ENCODE measurements at places on chromosomes 16 and 17.

DNA sequence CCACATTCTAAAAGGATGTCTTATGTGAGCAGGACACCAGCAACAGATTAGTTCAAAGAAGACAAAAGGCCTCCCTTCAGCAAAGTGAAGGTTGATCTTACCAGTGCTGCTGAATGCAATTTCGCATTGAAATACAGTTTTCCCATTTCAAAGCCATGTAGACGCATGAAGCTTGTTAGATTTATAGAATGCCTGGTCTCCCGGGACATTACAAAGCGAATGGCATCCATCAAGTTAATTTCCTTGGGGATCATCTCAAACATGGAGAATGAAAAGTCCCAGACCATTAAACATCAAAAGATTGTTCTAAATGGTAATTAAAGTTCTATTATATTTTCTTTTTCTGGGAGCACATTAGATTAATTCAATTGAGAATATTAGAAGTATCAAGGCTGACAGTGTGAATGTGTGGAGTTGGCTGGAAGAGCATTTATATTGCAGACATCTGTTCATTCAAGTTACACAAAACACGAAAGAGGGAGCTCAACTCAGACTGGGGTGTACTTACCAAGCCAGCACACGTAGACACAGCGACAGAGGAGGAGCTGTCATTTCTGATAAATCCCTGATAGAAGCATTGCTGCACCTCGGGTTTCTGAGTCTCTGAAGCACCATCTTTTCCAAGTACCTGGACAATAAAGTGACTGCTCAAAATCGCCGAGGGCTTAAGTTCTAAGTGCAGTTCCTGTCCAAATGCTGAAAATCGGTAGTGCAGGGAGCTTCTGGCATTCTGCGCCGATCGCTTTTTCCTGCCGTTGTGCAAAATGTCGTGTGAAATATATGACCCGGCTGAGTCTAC is 3.8 kb downstream of the ADAMTS18 start:
- no peak for DNase-seq

DNA sequence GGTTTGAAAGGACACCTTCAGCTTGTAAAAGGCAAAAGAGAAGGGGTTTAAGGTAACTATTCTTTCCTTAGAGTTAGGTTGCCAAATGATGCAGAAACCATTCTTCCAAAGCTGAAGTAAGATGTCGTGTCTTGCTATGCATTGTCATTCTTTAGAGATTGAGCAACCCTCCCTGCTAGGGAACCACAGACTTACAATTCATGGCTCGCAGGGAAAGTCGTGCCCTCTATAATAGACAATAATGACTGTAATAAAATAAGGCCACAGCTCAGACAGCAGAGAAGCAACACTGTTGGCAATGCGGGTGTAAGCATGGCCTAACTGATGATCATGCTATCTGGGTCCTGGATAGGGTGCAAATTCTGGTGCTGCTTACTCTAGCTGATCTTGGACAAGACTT is 129.6 kb upstream of the CDH13 start:
- DNase-seq: no peak

DNA sequence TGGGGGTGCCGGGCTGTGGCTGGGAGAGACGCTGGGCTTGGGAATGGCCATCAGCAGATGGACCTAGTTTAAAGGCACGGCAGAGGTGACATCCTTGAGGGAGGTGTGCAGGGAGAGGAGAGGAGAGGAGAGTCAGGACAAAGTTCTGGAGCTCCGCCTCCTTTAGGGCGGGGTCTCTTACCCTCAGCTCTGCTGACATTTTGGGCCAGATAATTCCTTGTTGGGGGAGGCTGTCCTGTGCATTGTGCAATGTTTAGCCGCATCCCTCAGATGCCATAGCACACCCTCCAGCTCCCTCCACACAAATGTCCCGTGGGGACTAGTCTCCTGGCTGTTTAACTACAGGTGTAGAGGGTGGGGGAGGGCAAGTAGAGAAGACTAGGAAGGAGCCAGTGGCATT is 48.3 kb downstream of the ARHGAP23 start:
- no peak for DNase-seq

DNA sequence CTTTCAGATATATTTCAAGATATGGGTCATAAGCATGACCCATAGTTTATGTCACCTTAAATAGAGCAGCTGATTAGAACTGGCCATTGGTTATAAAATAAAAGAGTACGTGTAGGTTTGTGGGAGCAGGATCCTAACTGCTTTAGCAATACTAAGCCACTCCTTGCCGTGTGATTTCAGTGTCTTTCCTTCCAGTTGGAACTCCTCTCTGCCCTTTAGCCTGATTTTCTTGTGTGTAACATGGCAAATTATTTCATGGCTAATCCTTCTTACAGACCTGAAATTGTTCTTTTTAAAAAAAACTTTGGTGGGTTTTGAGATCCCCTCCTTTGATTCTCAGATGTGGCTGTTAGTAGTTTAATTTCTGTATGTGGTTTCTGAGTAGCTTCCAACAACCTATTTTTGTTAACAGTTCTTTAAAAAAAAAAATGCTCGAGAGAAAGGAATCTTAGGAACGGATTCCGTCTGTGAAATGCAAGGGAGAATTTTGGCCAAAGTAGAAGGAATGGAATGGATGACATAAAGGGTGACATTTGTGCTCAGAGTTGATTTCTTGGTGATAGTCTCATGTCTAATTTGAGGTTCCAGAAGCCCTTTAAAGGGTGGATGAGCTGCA is 39.9 kb downstream of the DHRS7B start:
- DNase-seq: no peak

DNA sequence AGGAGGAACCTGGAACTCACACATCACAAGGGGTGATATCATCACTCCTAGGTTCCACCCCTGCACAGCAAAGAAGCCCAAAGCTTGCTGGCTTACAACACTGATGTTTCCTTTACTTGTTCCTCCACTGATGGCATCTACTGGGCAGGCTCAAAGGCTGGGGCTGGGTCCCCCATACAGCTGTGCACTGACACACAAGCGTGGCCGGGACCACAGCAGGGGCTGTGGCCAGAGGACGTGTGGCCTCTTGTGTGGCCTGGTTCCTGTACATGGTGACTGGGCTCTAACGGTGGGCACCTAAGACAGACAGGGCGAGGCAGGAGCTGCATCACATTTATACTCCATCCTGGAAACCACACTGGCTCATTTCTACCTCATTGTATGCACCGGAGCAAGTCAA is 264.4 kb upstream of the FOXF1 start:
- no peak for DNase-seq

GRCh38 chr16:55532227-55532626 is 23.4 kb downstream of the LPCAT2 start:
- DNase-seq: no peak

DNA sequence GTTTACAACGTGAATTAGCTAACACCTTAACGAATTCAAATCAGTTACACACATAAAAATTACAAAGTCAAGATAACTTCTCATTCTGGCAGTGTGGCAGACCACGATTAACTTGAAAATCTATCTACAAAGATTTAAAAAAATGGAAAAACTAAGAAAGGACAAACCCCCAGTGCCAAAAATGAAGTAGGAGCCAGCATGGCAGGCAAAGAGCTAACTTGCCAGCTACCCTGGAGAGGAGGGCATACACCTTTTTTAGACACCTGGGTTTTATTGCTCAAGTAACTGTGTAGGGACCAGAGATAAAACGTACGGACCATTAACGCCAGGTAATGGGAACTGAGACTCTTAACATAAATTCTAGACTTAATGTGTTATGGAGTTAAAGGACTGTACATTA is 2.5 kb downstream of the TAF15 start:
- DNase-seq: no peak

GRCh38 chr17:66465701-66466100 is 163.3 kb downstream of the PRKCA start:
- no peak for DNase-seq

GRCh38 chr17:66527335-66527734 is 224.9 kb downstream of the PRKCA start:
- DNase-seq: no peak

GRCh38 chr17:74015990-74016389 is 187.5 kb upstream of the RPL38 start:
- DNase-seq: no peak

GRCh38 chr16:51888016-51888415 is 658.9 kb downstream of the TOX3 start:
- no peak for DNase-seq

GRCh38 chr16:84315422-84315821 is 20.7 kb downstream of the WFDC1 start:
- no peak for DNase-seq

DNA sequence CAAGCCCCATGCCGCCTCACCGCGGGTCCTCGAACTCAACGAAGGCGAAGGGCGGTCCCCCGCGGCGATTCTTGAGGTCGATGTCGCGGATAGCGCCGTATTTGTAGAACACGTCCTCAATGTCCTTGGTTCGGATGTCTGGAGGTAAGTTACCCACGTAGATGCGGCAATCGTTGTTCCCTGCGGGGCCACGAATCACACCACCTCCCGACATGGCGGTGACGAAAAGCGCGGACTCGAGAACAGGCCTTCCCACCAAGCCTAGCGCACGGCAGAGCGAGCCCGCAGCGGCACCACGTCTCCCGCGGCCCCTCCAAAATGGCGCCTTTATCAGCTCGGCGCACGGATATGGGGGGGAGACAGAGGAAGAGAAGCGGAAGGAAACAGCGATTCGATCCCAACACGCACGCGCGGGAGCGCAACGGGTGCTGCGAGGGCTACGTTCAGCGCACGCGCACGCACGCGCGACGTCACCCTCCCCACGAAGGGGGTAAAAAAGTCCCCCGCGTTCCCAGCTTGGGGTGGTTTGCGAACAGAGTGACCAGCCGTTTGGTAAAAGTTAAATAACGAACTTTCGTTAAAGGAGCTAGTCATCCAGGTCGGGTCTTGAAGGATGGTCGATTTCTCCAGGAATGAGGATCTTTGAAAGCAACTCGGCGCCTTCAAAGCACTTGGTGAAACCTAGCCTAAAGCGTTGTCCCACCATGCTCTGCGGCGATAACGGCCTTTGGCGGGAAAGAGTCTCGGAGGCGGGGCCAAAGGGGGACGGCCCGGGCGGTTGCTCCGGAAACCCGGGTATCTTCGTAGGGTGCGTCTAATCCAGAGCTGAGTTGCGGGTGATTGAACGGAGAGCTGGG is at the start of gene SRSF1:
SRSF1 (minus strand) TSS at position 323 of the 857 bp plus-strand sequence; CDS start at position 214, 109 bp downstream.
- DNase-seq: peak; percentile 99

- no peak for DNase-seq
These were observed 7.1 kb downstream of the HAPSTR1 start for GRCh38 chr16:9098377-9099090.

- DNase-seq: no peak
These were observed 15.0 kb downstream of the CUEDC1 start for GRCh38 chr17:57940231-57940630.

- no peak for DNase-seq
These were observed 81.4 kb downstream of the XYLT1 start for GRCh38 chr16:17389384-17389783.

GRCh38 chr16:70251629-70252354 is at the start of gene EXOSC6:
TSS of gene EXOSC6 (minus strand) at chr16:70251940. CDS start at chr16:70251900, 40 bp downstream.
- DNase-seq: peak; percentile 97

GRCh38 chr16:68379472-68380347 is 68.6 kb downstream of the SMPD3 start:
- no peak for DNase-seq

GRCh38 chr17:48215583-48216139 is 108.1 kb downstream of the SNX11 start:
- no peak for DNase-seq

DNA sequence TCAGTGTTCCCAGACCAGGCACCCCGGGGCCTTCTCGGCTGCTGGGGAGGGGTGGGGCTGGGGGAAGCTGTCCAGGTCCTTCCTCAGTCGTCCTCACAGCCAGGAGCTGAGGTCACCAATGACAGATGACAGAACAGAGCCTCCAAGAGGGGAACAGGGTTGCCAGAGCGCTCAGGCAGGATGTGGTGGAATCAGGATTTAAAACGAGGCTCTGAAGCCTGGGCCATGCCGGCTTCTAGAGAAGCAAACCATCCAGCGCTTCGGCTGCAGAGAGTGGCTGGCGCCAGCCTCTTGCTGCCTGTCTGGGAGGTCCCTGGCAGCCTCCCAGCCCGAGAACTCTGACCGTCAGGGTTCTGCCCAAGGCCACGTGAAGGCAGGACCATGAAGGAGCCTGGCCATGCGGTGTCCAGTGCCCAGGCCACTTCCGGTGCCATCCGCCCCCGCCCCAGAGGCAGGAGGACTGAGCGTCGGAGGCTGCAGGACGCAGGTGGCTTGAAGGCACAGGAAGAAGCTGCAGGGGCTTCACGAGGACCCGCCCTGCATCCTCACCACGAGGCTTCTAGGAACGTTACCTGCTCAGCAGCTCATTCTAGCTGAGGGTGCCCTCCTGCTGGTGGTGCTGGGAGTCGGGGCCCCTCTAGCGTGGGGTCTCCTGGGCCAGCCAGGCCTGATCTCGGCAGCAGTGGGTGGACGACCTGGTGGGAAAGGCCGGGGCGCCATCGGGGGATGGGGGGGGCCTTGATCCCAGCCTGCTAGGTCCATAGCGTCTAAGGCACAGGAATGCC is 78.5 kb downstream of the KLHDC4 start:
- no peak for DNase-seq

DNA sequence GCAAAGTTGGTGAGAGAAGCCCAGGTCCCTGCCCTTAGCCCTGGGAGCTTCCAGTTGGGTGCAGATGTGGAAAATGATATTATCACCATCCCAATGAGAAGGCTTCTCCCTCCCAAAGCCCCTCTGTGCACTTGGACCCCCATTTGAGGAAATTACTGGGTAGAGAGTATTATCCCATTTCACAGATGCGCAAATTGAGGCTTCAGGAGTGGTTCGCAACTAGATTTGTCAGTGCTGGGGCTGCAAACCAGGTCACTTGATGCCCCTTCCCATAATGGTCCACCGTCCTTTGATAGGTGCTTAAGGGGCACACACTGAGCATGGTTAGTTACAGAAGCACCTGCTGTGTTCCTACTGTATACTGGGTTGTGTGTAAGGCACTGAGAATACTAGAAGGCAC is 14.3 kb upstream of the FOXN1 start:
- DNase-seq: no peak

DNA sequence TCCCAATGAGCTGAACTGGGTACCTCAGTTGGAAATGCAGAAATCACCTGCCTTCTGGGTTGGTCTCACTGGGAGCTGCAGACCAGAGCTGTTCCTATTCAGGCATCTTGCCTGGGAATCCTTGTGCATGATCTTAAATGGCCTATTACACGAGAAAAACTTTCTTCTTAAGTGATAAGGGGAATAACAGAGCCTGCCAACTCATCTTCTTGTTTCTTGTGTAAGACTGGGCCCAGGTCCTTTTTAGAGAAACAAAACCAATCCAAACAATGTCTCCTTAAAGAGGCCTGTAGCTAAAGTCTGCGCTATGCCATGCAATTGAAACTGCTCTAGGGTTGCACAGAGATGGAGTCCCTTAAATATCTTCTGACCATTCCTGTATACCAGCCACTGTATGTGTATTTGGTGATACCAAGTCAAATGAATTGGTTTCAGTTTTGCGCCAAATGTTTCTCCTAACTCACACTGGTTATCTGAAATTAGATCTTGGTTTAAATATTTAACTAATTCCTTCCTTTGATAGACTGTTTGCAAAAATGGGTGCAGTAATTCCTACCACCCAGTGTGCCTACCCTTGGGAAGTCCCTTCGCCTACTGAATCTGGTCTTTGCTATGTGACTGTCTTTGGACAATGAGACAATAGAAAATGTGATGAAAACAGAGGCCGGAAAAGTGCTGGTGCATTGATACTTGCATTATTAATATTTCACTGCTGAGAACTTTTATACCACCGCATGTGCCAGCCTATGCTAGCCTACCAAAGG is 6.5 kb upstream of the CCL23 start:
- DNase-seq: no peak
